GM12878 (cell line): ENCODE measurements at places on chromosomes 3 and 15. TPM values are rescaled to one million over a fixed set of nuclear protein-coding genes. Genes with fewer than 3 reads are reported as not detected.
A peak's percentile ranks its signal among the peaks of the same experiment; 100 is the strongest.

GRCh38 chr3:190524942-190525341 lies 11.1 kb downstream of the IL1RAP start:
- no peak for DNase-seq

GRCh38 chr3:110736332-110736731 lies 335.3 kb upstream of the NECTIN3 start:
- peak; percentile 1 for DNase-seq

Gene PLSCR2
- total RNA-seq = not detected in 2 replicates

DNA sequence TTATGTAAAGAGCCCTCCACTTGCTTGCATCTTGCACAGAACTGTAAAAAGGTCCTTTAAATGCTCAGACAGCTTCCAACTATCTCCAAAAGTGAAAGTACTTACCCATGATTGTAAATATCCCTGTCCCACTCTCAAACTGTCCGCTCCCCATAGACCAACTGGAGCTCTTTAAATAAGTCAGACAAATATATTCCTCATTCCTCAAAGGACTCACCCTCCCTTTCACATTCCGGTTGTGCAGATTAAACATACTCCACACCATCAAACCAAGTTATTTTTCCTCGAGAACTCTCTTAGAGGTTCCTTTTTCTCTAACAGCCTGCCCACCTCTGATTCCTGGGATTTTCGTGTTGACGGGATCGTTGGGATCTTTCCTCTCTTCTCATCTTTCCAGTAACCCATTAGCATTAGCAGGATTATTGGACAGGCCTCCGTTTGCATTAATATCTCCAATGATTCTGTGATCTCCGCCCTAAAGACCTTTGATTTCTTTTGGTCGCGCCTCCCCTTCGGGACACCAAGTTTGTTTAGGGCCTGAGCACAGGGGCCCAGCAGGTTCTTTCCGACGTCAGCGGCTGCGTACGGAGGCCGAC lies 763 bp downstream of the GOLGB1 start:
- no peak for DNase-seq

Gene SLC22A13
- 0.13 TPM in 1 of 2 replicates, not detected in the other for total RNA-seq

DNA sequence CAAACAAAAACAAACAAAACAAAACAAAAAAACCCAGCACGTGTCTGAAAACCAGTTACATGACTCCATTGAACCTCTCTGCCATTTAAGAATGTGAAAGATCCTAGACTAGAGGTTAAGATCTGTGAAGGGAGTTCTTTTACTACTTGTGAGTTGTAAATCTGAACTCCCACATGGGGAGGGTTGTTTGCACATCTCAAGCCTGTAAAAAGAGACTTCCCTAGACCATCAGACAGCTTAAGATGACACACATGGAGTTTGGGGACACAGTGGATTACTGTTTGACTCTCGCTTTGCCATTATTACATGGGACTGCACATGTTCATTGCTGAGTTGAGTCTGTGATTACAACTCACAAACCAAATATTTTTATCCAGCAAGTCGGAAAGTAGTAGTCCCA lies 171.5 kb downstream of the SLC9A9 start:
- no peak for DNase-seq

Gene C2CD4A
- not detected in 2 replicates for total RNA-seq

Gene ALDH1A2
- 0.53 and 0.92 TPM in 2 replicates for total RNA-seq

DNA sequence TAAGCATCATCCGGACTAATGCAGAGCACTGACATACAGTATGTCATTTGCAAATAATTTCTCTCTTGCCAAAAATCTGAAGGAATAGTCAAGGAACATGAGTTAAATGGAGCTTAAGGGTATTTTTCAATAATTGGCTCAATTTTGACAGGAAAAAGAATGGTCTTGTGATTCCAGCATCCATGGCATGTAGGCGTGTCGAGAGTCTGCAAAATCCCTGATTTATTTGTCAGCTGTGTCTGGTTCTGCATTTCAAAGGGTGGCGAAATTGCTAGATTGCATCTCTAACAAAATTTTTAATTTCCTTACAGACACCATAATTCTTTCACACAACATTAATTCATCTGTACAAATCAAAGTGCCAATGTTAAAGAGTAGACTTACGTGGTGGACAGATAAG lies 65.4 kb upstream of the TBC1D23 start:
- no peak for DNase-seq

Gene GOLGA6L7
- not detected in 2 replicates for total RNA-seq

DNA sequence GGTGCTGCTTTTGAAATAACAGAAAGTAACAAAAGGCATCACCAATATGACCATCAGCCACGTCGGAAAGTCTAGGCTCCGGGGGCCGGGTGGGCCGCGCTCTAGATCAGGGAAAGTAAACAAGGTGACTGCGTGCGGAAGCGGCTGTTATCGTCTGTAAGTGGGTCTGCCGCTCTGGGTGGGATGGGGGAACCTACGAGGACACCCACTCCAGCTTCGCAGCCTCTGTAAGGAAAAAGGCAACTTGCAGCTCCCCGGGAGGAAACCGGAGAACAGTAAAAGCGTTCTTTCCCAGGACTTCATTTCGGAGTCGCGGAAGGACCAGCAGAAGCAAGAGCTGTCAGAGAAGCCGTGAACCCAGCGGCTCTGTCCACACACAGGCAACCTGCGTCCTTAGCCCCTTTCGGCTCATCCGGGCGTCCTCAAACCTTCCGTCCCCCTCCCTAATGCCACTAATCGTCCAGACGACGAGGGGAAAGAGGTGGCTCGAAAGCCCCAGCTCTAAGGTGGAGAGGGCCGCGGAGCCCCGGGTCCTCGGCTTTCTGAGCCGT lies 461 bp downstream of the XRN1 start:
- DNase-seq = no peak

Gene SLC15A2
- total RNA-seq = 2.0 and 5.7 TPM in 2 replicates

- DNase-seq = no peak
Measured at GRCh38 chr15:66675446-66675845, 26.6 kb upstream of the SMAD6 start.

DNA sequence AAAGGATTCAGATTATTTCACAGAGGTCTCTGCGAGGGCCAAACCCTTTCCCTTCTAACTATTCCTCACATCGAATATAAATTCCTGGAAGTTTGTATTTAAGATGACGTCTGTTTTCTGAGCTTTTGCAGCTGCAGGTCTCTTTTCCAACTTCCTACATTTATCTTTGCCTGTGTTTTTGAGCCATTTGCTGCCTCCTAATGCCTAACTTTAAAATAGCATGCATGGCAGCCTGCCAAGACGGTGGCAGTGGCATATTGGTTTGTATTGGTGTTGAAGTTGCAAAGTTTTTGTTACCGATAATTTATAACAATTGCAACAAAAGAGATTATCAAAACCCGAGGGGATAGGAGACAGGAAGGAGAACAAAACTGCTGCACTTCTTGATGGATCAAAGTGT lies 187.1 kb upstream of the DNAJC19 start:
- peak; percentile 7 for DNase-seq

Gene TPRA1
- total RNA-seq = 24.4 and 30.4 TPM in 2 replicates

GRCh38 chr3:133840055-133840737 lies 34.6 kb downstream of the SRPRB start:
- no peak for DNase-seq

Gene STAB1
- 0.35 and 0.46 TPM in 2 replicates for total RNA-seq

DNA sequence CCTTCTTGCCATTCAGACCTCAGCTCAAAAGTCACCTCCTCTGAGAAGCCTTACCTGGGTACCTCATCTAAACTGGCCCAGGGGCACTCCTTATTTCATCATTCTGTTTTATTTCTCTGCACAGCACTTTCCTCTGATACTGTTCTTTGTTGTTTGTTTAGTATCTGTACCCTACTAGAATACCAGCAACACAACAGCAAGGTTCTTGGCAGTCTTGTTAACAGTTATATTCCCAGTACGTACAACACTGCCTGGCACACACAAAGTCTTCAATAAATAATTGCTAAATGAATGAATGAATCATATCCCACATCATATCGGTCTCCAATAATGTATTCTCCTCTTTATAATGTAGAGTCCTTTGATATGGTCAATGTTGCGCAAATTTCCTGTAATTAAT lies 188.1 kb downstream of the FOXP1 start:
- DNase-seq = no peak

Gene NR2E3
- not detected in 2 replicates for total RNA-seq

Gene RASGRF1
- total RNA-seq = 0.85 and 1.1 TPM in 2 replicates

- DNase-seq = no peak
Measured at GRCh38 chr3:20462226-20462625, 276.2 kb upstream of the SGO1 start.

DNA sequence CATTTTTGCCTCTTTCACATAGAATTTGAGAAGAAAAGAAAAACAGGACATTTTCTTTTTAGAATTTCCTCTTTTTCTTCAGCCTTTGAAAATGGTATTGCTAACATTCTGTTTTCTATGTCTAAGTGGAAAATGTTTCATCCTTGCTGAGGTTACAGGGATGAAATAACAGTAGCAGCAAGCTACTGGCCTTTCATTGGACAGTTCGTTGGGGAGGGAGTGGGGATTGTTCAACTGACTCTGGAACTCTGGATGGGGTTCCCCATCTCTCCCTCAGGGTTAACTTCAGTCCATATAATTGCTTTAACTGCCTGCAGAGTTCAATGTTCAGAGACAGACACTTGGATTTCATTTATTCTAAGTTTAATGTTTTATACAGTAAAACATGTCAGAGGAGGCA lies 346.0 kb downstream of the NLGN1 start:
- no peak for DNase-seq

Gene EPHB3
- 0.13 TPM in 1 of 2 replicates, not detected in the other for total RNA-seq

GRCh38 chr15:98144388-98144787 lies 183.9 kb downstream of the ARRDC4 start:
- DNase-seq = no peak

Gene XCR1
- total RNA-seq = 0.13 and 0.26 TPM in 2 replicates

GRCh38 chr3:69787436-69788168 lies 48.3 kb downstream of the MITF start:
- DNase-seq = no peak

GRCh38 chr3:45655906-45656305 lies 33.3 kb upstream of the SACM1L start:
- DNase-seq = no peak

DNA sequence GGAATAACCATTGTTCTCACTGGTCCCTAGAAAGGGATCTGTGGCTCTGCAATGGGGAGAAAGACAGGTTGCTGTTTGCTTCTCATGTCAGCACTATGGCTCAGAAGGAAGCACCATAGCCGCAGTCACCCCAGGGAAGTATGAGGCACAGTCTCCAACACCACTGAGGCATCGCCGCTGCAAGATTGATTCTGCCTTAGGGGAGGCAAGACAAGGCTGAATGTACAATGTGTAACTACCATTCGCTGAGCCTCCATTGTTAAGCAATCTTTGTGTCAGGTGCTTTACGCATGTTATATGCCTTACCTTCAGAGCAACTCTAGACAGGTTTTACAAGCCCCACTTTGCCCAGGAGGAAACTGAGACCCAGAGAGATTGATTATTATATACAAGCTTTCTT lies 100.7 kb upstream of the KCNMB2 start:
- DNase-seq = no peak

GRCh38 chr3:139463466-139463865 lies 12.8 kb downstream of the RBP2 start:
- no peak for DNase-seq

GRCh38 chr3:13715961-13716360 lies 163.9 kb downstream of the WNT7A start:
- no peak for DNase-seq

DNA sequence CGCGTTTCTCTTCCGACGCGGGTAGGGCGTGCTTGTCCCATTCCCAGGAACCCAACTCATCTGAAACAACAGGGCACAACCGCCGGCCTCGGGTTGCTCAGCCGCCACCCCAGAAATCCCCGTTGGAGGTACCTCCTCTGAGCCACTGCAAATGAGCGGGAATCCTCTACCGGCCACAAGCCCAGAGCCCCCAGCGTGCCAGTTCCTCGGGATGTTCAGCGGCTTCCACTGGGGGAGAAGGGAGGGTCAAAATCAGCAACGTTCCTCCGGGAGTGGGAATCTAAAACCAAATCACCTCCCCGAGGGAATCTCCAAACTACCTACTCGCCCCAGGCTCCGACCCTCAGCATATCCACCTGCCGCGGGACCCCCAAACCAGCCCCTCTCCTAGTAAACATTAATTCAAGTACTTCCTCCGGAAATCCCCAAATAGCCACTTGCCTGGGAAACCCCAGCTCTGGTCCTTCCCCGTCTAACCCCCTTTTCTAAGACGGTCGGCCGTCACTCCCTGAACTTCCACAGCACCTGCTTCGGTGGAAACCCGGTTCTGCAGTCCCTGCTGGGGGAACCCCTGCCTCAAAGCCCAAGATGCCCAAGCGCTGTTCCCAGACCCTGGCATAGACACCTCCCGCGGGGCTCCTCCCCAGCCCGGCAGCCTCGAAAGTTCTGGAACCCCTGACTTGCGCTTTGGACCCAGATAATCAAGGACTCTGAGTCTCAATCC lies 887 bp downstream of the OXTR start:
- DNase-seq = no peak

DNA sequence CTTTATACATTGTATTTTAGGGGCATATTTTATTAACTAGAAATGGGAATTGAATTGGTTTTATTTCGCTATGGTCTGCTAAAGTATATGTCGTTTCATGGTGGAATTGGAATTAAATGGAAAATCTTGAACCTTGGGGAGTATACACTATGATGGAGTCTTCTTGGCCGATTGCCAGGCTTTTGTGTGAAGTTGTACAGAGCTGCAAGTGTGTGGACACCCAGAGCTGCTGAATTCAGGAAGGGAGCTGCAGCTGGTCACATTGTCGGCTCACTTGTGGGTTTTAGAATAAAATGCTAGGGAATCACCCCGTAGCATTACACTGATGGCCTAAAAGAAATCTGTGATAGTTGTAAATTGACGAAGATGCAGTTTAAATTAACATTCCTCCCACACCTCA lies 35.1 kb downstream of the USP3 start:
- DNase-seq = no peak

- DNase-seq = no peak
Measured at GRCh38 chr3:4392992-4393391, 74.1 kb downstream of the SUMF1 start.

Gene ZBED2
- total RNA-seq = 0.08 and 0.32 TPM in 2 replicates

DNA sequence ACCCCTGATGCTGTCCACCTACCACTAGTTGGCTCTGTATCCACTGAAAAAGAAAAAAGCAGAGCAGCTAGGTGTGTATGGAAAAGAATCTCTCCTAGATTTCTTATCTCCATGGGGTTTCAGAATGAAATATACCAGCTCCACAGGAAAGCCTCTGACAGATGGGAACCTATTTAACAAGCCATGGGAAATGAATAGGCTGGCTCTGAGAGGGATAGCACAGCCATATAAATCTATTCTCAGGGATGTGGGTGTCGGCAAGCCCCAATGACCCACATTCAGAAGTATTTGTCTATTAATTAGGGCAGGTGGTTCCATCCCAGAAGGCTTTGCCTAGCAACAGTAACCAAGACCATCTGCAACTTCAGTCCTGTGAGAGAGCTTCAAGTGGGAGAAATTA lies 694.1 kb downstream of the AGBL1 start:
- no peak for DNase-seq

DNA sequence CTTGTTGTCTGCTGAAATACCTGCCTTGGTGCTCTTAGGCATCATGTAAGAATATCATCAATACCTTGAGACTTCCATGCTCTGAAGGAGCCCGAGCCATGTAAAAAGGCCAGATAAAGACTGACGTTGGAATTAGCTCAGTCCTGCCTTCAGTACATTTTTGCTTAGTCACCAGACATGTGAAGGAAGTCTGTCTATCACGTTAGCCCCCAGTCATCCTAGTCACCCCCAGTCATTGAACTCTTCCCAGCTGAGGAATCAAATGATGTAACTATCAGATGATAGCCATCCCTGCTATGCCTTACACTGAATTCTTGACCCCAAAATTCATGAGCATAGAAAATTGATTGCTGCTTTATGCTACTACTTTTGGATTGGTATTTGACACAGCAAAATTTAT lies 351.2 kb upstream of the SGO1 start:
- DNase-seq = no peak

GRCh38 chr3:127062926-127063325 lies 80.0 kb downstream of the PLXNA1 start:
- DNase-seq = no peak
